ENCODE measurements at places on chromosomes 5 and 9. TPM values are rescaled to one million over a fixed set of nuclear protein-coding genes. Genes with fewer than 3 reads are reported as not detected.

- no peak for DNase-seq
Measured at GRCh38 chr5:142053426-142054151, 40.8 kb upstream of the GNPDA1 start.

GRCh38 chr9:90433398-90433941 is 209.2 kb downstream of the DIRAS2 start:
- peak; percentile 37 for DNase-seq

GRCh38 chr9:91348191-91348807 is 13.4 kb downstream of the AUH start:
- no peak for DNase-seq

DNA sequence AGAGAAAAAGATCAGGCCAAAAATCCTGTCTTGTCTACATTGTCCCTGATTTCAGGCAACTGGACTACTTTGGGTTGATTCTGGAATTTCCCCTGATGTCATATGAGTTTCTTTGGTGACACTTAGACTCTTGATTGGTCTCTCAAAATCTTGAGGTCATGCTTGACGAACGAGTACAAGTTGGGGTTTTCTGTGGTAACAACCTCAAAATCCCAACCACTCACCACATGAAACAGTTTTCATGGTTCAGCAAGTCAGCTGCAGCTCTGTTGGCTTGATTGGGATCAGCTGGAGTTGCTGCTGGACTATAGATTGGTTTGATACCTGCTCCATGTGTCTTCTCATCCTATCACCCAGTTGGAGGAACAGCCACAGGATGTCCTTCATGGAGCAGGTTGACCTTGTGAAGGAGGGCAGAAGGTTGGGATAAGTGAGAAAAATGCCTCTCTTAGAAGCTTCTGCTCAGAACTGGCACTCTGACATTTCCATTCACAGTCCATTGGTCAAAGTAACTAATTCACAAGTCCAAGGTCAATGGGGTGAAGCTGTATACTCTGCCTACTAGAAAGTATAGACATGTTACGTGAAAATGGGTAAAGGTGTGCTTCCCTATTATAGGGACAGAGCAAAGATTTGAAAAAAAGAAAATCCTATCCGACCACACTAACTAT is 284.5 kb downstream of the SH3GL2 start:
- no peak for DNase-seq

GRCh38 chr5:11528720-11529119 is 375.5 kb downstream of the CTNND2 start:
- no peak for DNase-seq

GRCh38 chr5:52560366-52560765 is 227.3 kb upstream of the ITGA1 start:
- no peak for DNase-seq

GRCh38 chr5:159891371-159891770 is 24.9 kb upstream of the ADRA1B start:
- no peak for DNase-seq

DNA sequence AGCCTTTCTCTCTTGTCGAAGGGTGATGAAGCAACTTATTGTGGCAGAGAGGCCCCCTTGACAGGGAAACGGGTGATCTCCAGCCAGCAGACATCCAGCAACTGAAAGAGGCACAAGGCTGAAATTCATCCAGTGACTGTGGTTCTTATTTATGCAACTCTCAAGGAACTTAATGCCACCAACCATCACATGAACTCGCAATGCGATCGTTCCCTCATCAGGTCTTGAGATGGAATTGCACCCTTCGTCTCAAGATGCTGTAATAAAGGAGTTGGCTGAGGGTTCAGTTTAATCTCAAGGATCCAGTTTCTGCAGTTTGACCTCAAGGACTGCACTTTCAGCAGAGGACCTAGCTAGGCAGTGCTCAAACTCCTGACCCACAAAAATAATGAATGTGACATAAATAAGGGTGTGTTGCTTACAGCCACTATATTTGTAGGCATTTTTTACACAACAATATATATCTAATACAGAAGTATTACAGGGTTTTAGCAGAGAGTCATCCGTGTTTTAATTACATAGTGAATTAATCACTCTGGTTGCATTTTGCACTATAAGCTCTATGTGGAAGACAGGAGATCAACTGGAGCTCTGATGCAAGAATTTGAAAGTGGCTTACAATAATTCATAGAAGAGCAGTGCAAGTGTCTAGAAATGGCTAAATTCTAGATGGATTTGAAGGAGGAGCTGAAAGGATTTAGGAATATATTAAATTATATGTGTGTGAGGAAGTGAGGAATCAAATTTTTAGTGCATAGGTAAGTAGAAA is 957.8 kb upstream of the CTNND2 start:
- no peak for DNase-seq

DNA sequence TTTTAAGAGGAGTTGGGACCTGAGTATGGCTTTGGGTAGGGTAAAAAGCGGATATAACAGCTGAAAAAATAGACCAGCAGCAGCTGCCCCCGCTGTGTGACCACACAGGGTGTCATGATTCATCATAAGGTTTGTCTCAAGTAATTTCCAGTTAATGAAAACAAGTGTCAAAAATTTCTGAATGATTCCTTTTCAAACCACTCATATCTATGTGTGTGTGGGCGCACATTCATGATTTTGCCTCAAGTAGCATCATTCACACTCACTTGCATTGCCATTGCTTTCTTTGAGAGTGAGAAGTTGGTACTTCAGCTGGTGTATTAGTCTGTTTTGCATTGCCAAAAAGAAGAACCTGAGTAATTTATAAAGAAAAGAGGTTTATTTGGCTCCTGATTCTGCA is 12.1 kb upstream of the TNFAIP8 start:
- DNase-seq = peak; percentile 76

DNA sequence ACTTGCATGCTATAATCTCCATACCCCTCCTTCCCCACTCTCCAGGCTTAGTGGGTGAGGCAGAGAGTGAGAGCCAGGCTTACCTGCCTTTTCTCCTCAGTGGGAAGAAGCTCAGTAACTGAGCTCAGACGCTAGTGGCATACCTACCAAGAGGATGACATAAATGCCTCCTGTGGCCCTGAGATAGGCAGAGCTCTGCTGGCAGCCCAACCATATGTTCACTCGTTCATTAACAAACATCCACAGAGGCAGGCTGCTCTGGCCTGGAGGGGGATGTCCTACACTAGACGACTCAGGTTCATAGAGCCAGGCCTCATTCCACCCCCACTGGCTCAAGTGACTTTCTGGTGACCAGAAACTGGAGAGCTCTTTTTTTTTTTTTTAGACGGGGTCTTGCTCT is 81.3 kb downstream of the THBS4 start:
- no peak for DNase-seq

GRCh38 chr5:134502259-134502658 is 23.2 kb upstream of the JADE2 start:
- no peak for DNase-seq

DNA sequence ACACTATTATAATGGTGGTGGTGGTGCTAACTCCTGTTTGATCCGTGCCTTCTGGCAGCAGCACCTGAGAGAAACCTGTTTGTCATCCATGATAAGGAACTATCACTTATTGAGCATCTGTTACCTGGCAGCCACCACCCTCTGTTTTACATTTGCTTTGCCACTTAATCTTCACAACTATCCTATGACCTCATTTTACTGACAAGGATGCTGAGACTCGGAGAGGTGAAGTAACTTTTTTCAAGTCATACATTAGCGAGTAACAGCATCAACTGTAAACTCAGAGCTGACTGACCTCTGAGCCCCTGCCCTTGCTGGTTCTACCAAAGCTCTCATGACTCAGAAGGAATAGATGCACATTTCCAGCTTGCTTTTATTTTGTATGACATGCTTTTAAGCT is 81.1 kb downstream of the EGFLAM start:
- DNase-seq = no peak

- DNase-seq = no peak
Measured at GRCh38 chr5:22465177-22465576, 388.0 kb downstream of the CDH12 start.

DNA sequence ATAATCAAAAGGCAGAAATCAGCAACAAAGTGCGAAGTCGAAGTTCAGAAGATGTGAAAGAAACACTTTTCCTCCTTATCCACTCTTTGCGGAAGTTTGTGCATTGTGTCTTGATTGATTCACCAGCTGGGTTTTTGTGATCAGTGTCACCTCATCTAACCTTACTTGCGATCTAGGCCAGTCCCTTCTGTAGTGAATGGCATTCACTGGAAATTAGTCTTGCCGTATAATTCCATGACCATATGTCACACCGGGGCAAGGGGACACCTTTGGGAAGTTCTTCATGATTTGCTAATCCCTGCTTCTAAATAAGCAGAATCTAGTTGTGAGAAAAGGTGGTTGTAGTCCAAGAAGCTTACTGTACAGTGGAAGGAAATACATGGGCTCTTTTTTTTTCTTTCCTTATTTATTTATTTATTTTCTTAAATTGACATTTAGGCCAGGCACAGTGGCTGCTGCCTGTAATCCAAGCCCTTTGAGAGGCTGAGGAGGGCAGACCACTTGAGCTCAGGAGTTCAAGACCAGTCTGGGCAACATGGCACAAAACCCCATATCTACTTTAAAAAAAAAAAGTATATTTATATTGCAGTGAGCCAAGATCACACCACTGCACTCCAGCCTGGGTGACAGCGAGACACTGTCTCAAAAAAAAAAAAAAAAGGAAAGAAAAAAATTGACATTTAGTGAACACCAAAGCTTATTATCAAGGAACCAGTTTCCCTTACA is 7.8 kb downstream of the RAI14 start:
- no peak for DNase-seq

DNA sequence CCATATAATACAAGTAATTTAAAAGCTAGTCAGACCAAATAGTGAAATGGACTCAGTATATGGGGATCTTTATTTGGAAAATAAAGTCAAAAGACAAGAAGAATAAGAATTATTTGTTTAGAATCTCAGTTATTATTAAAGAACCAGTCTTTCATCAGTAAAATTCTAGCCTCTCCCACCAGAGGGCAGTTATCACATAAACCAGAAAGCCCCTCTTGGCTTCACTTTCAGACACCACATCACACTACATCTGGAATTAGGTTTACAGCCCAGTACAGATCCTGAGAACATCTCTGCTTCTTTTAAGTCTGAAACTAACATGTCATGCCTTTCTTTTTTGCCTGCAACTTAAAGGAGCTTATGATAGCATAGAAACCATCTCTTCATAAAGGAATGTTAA is 12.2 kb upstream of the HSPB3 start:
- DNase-seq = no peak

SPTAN1 gene
- 249 TPM for total RNA-seq

IFNA5 gene
- not detected for total RNA-seq

Measured in activated CD4-positive, alpha-beta T cell treated with anti-CD3 and anti-CD28 coated beads, Interleukin-2, amount 10 ng/mL, durations not matched to agents 24 days and 14 days (primary cell).